ENCODE measurements at places on chromosomes 2 and 18.

- DNase-seq, result no peak
Measured at GRCh38 chr2:73257425-73258125, 23.5 kb downstream of the CCT7 start.

- DNase-seq, result no peak
Measured at GRCh38 chr18:26468931-26469340, 79.4 kb downstream of the KCTD1 start.

- DNase-seq, result no peak
Measured at GRCh38 chr2:71951718-71952404, 195.8 kb downstream of the CYP26B1 start.

- DNase-seq, result no peak
Measured at GRCh38 chr2:769771-770170, 92.6 kb upstream of the TMEM18 start.

GRCh38 chr2:119005555-119005954, 63.6 kb downstream of the MARCO start:
- DNase-seq, result no peak

Measured in coronary artery (tissue), 2 donors.